ENCODE measurements at places on chromosomes 1 and 21.

GRCh38 chr1:110440877-110441276, 10.1 kb upstream of the PROK1 start:
- DNase-seq, result no peak

DNA sequence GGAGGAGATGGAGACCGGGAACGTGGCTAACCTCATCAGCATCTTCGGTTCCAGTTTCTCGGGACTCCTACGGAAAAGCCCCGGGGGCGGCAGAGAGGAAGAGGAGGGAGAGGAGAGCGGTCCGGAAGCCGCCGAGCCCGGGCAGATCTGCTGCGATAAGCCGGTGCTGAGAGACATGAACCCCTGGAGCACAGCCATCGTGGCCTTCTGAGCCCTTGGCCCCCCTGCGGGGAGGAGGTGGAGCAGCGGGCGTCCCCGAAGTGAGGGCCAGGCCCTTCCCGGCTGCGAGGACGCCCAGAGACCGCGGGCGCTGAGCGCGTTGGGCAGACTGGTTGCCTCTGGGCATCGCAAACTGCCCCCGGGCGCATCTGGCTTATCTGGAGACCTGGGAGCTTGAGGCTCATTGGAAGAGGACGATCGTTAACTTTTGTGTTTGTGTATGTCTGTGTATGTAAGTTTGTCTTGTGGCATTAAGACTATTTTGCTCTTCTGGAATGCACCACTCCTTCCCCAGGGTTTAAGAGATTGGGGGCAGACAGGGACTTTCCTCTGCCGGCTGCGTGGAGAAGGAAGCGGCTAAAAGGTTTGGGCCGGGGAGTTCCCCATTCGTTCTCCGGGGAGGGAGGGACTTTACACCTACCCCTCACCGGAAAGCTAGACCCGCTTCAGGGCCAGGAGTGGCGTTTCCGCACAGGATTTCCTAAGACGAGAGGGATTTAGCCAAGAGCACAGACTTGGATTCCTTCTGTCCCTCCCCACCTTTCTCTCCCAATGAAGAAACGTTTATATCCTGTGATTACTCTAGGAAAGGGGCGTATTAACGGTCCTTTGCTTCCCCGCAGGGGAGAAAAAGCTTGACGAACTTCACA, 1.4 kb downstream of the IER5 start:
- peak; percentile 79 for DNase-seq

- DNase-seq, result no peak
Observed at GRCh38 chr21:31945546-31945945, 72.7 kb downstream of the HUNK start.

- DNase-seq, result no peak
Observed at GRCh38 chr1:164472841-164473240, 86.1 kb upstream of the PBX1 start.

DNA sequence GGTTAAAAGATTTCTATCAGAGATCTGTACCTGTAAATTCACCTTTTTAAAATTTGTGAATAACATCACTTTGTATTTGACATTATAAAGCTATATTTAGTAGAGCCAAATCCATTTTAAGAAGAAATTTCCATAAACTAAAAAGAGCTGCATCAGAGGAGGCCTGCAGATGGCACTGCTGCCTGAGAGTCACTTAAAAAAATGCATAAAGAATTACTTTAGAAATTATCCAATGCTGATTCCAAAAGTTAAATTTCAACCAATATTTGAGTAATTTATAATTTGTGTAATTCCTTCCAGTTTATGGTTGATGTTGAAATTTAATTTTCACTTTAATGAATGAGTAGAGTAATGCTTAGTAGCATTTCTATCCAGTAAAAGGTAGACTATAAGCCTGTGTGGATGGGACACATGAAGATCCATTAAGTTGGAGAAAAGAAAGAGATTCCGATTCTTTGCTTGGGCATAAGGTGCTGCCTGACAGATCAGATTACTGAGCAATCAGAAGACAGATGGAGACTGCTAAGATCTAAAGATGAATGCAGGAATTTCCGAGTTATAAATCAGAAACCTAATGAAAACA, 20.7 kb upstream of the RPE65 start:
- no peak for DNase-seq

- DNase-seq, result no peak
Observed at GRCh38 chr1:229440851-229441537, 7.1 kb upstream of the ACTA1 start.

- DNase-seq, result no peak
Observed at GRCh38 chr21:44626262-44626661, 631 bp upstream of the KRTAP10-9 start.

DNA sequence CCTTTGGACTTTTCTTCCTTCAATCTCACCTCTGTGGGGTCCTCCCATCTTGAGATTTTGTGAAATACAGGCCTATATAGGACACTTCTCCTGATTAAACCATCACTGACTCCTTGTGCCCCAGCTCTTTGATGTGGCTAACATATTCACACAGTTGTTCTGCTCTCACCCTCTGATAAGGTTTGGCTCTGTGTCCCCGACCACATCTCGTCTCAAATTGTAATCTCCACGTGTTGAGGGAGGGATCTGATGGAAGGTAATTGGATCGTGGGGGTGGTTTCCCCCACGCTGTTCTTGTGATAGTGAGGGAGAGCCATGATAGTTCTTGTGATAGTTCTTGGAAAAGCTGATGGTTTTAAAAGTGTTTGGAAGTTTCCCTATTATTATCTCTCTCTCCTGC, 19.7 kb downstream of the LRRC7 start:
- no peak for DNase-seq

DNA sequence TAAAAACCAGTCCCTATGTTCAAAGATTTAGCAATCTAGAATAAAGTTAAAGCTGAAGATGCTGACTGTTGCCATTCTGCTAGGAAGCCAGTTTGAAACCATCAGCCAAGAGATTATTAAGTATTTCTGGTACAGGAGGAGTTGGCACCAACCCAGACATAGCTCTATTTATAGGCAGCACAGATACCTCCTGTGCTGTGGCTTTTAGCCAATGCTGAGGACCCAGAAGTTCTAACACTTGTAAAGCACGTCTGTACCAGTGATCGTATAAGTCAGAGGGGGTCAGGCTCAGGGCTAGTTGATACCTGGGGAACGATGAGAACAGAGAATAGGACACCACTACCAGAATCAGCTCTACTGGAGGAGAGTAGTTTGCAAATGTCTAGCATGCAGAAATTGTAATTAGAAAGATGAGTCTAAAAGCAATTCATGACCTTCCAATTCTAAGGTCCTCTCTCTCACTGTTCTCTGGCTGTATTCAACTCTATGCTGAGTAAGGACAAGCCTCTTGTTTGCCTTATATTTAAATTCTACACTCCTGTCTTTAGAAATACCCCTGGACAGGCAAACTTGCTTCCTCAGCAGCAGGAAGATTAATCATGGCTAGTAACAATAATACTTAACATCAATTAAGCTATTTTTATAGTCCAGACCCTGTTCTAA, 96.8 kb upstream of the PALMD start:
- DNase-seq, result no peak

GRCh38 chr1:245583575-245584330, 429.0 kb downstream of the KIF26B start:
- no peak for DNase-seq

DNA sequence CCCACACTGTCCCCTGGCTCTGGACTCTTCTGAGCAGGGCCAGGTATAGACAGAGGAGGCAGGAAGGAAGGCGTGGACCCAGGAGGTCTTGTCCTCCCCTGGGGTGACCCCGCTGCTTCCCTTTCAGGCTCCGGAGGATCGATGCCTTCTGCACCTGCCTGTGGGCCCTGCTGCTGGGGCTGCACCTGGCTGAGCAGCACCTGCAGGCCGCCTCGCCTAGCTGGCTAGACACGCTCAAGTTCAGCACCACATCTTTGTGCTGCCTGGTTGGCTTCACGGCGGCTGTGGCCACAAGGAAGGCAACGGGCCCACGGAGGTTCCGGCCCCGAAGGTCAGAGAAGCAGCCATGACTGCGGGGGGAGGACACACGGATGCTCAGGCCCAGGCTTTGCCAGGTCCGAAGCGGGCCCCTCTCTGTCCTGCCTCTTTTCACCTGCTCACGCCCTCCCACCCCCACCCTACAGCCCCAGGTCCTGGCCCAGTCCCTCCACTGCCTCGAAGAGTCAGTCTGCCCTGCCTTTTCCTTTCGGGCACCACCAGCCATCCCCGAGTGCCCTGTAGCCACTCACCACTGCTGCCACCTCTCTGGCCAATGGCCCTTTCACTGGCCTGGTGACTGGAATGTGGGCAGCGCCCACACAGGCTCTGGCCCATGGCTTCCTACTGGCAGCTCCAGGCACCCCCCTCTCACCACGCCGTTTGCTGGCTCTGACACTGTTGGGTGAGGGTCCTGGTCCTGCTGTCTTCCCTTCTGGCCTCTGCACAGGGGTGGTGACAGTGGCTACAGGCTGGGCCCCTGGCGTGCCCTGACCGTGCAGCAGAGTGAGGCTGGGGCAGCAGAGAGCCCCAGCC, 13.5 kb downstream of the TMEM201 start:
- no peak for DNase-seq

- no peak for DNase-seq
Observed at GRCh38 chr1:61120998-61121397, 38.6 kb downstream of the NFIA start.

DNA sequence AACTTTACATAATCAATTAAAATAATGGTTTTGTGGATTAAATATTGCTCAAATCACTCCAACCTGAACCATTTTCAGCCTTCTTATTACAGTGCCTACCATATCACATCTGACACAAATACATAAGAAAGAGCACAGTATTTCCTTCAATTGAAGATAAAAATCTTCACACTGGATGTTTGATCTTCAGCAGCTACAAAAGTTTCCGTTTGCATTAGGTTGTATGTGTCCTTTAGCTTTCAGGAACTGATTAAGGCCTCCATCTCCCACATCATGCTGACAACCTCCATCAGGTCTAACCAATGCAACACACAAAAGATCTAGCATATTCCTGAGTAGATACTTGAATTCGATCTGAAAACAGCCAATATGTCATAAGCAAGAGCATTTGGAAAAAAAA, 195.1 kb upstream of the NR5A2 start:
- no peak for DNase-seq

DNA sequence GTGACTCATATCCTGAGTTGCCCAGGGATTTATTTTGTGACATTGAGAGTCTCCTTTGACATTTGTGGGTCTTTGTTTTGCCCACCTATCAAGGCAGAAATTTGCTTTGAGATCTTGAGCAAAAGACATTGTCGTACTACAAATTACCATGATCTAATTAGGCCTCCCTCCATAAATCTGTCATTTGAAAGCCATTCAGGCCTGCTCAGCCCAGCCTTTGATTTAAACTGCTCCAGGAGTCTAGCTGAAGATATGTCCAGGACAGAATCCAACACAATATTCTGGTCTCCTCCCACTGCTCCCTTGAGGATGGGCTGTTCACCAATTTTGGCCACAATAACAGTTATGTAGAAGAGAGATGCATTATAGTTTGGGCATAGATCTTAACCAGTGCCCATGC, 86.7 kb downstream of the PROX1 start:
- DNase-seq, result no peak

Measured in T-helper 1 cell (primary cell).